ENCODE measurements at places on chromosomes 16 and 17.
A peak's percentile ranks its signal among the peaks of the same experiment; 100 is the strongest.

DNA sequence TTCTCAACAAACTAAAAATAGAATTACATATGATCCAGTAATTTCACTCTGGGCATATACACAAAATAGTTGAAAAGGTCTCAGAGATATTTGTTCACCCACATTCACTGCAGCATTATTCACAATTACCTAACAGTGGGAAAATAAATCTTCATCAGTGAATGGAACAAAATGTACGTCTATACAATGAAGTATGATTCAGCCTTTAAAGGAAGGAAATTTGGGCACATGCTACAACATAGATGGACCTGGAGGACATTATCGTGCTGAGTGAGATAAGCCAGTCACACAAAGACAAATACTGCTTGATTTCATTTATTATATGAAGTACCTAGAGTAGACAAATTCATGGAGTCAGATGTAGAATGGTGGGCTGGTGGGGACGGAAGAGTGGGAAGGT lies 47.0 kb downstream of the MFSD11 start:
- DNase-seq = no peak

GRCh38 chr16:66070140-66070917 lies 296.2 kb upstream of the CDH5 start:
- peak; percentile 74 for DNase-seq

DNA sequence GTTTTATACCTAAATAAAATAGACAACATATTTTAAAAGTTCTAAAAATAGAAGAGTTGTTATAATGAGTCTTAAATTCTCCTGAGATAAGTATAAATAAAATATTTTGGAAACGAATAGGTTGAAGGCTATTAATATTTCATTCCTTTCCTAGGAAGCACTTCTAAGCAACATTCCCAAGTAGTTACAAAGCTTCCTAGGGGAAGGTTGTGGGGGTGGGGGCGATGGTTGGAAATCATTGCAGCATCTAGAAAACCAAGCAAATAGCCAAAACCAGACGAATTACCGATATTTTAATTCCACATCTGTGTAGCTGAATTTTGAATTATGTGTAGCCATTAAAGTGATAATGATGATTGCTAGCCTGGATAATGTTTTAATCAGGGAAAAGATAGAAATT lies 26.9 kb downstream of the PTRH2 start:
- no peak for DNase-seq

DNA sequence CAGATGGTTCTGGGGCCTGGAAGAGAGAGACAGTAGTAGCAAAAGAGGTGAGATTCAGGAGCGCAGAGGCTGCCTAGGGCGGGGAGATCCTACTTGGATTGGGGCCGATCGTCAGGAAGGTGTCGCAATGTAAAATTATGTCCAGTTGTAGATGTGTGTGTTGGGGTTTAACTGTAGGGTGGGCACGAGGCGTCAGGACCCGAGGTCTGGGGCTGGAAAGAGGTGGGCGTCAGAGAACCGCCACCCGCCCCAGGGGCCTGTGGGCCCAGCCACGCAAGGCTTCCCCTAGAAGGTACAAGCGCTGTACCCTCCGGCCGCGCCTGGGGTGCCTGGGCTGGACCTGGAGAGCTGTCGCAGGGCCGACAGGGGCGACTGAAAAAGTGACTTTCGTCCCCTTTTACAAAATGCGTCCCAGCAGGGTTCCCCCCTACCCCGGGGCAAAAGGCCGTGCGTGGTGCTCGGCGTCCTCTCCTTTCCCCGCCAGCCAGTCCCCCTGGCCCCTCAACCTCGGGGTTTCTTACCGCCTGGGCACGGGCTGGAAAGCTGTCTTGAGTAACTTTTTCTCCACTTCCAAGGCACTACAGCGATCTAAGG lies 2.8 kb downstream of the IRX3 start:
- DNase-seq = no peak

- DNase-seq = no peak
Observed at GRCh38 chr17:83030432-83030831, 49.0 kb upstream of the METRNL start.

DNA sequence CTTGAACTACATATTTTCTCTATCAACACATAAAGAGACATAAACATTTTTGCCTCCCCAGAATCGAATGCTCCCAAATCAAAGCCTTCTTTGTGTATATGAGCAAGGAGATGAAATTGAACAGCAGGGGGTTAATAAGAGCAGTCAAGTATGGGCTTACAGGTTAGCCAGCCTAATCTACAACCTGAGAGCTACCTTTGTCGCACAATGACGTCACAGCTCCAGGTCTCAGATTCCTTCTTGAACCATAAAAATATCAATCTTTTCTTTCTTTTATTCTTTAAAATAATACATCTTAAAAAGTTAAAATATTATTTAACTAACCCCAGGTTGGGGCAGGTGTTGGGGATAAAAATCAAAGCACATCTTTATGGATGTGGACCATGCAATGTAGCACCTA lies 482.9 kb upstream of the CDH11 start:
- DNase-seq = no peak

DNA sequence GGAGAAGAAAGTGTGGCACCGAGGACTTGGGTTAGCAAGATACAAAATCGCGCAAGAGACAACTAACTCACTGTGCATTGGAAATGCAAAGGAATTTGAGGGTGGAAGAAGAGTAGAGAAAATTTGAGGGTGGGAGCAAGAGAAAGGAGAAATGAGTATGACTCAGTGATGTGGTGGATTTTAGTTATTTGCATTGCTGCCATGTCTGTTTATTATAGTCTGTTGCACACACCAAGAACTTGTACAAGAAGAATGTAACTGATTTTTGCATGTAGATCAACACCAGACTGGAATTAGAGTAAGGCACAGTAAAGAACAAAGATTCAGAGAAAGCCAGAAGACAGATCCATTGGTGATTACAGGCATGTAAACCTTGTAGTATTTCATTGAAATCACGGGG lies 71.6 kb upstream of the SMIM36 start:
- no peak for DNase-seq

DNA sequence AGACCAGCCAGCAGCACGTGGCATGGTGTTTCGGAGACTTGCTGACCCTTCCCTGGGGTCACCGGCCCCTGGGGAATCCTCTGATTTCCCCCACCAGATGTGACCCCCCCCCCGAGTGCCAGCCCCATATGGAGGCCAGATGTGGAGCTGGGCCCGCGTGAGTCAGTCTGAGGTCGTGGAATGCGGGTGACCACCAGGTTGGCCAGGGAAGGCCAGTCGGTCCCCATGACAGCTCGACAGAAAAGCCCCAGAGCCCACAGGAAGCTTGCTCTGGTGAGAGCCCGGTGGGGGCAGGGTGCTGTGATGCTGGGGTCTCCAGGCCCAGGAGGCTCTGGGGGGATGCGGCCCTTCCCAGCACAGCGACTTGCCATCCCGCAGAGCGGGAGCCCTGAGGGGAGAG lies 209.0 kb downstream of the NTN1 start:
- DNase-seq = peak; percentile 46

- DNase-seq = no peak
Observed at GRCh38 chr17:32323811-32324491, 18.0 kb downstream of the C17orf75 start.

- no peak for DNase-seq
Observed at GRCh38 chr17:38918916-38919315, 6.5 kb upstream of the LASP1NB start.

GRCh38 chr16:2985893-2986355 lies 5.7 kb upstream of the PKMYT1 start:
- DNase-seq = no peak

DNA sequence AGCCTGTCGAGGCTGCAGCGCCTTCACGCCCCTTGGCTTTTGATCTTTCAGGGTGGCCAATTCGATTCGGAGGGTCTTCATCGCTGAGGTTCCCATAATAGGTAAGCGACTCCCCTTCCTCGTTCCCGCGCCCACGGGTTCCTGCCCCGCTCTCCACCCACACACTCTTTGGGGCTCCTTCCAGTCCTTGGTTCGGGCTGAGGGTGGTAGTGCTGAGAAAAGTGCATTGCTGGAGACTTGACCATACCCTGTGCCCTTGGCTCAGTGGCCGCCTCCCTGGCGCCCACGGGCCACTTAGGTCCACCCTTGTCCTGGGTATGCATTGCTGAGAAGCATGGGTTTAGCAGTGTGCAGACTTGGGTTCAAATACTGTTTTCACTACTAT lies 491 bp downstream of the POLR2C start:
- no peak for DNase-seq

DNA sequence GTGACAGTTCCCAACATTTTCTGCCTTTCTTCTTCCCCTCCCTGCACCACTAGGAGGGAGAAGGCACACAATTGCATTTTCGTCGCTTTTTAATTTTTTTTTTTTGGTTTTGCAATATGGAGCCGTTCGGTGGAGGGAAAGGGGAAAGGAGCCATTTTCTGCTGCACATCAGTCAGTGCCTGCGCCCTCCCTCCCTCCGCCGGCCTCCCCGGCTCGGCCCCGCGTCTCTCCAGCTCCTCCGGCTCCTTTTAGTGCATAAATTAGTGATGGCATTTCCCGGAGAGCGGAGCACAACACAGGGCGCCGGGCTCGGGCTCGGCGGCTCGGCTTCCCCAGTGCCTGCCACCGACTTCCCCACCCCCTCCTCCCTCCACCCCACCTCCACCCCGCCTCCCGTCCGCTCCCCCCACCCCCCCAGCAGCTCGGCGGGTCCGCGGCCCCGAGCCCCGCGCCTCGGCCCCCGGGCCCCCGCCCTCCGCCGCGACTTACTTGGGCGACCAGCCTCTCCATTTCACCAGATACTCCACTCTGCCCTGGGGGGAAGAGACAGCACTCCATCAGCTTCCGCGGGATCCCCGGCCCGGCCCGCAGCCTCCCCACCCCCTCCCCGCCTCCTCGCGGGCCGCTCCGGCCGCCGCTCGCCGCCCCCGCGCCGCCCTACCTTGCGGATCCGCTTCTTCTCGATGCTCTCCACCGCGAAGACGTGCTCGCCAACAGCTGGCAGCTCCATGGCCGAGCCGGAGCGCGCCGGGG lies 542 bp downstream of the CBX4 start:
- peak; percentile 72 for DNase-seq

DNA sequence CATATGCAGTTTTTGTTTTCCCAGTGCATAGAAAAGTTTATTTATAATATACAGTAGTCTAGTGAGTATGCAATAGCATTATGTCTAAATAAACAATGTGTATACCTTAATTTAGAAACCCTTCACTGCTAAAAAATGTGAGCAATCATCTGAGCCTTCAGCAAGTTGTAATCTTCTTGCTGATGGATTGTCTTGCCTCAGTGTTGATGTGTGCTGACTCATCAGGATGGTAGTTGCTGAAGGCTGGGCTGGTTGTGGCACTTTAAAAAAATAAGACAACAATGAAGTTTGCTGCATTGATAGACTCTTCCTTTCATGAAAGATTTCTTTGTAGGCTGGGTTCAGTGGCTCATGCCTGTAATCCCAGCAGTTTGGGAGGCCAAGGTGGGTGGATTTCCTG lies 13.9 kb upstream of the CAPNS2 start:
- DNase-seq = no peak

GRCh38 chr17:49494986-49495841 lies at the start of gene NGFR:
TSS of gene NGFR (plus strand) at chr17:49495293. CDS start at chr17:49495418, 125 bp downstream.
- DNase-seq = peak; percentile 60

GRCh38 chr17:75552425-75553294 lies 27.2 kb downstream of the LLGL2 start:
- DNase-seq = no peak

DNA sequence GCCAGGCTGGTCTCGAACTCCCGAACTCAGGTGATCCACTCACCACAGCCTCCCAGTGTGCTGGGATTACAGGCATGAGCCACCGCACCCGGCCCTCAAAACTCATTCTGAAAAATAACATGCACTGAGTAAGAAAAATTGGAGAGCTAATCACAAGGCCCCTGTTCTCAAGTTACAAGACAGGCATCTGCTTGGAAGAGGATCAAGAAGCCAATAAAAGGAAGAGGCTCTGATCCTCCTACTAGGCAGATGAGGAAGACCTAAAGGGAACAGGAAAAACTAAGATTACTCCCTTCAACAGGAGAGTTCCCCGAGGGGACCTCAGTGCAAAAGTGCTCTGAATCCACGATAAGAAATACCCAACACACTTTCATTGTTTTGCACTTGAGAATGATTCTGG lies 18.4 kb downstream of the BLMH start:
- DNase-seq = no peak

Measured in psoas muscle (tissue), 8 donors.